NCI-H187 (cell line): ENCODE measurements at places on chromosomes 6 and 20.

DNA sequence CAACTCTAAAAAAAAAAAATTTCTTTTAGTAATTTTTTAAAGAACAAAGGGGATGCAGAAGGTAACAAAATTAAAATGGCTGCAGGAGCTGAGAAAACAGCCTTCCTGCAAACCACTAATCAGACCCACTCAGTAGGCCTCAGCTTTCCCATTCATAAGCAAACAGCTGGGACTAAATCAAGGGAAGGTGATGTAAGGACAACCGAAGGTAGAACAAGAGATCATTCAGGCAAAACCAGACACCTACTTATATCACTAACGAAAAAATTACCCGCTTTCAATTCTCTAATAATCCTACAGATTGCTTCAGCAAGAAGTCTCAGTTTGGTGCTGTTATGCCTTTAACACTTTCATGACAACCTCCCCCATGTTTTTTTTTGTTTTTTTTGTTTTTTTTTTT is 124.0 kb downstream of the ZMYND8 start:
- no peak for DNase-seq

DNA sequence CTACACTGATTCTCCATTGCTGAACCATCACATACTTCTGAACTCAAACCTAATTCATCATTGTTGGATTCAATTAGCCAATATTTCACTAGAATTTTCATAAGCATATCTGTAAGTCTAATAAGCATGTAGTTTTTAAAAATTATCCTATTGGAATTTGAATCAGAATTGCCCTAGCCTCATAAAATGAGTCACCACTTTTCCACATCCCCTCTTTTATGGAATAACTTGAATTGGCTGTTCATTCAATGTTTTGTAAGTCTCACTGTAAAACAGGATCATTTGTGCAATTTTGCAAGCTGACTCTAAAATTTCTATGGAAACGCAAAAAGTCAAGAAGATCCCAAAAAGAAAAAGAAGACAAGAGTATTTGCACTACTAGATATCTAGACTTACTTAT is 141.0 kb downstream of the HACE1 start:
- no peak for DNase-seq

GRCh38 chr6:147177286-147177685 is 26.9 kb upstream of the STXBP5 start:
- DNase-seq = no peak

DNA sequence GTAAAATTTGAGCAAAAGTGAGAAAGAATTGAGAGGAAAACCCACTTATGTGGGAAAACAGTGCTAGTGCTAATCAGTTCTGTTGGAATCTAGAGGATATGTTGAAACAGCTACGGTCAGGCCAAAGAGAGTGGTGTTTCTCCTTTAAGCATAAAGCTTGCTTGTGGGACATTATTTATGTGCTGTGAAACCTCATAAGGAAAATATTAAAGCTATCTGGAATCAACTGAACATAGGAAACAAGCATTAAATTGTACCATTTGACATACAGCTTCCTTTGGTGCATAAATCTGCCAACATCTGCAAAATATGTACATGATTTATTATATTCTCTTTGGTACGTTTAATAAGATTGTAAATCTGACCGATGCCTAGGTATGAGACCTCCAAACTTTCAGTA is 182.5 kb upstream of the PDE10A start:
- DNase-seq = no peak

DNA sequence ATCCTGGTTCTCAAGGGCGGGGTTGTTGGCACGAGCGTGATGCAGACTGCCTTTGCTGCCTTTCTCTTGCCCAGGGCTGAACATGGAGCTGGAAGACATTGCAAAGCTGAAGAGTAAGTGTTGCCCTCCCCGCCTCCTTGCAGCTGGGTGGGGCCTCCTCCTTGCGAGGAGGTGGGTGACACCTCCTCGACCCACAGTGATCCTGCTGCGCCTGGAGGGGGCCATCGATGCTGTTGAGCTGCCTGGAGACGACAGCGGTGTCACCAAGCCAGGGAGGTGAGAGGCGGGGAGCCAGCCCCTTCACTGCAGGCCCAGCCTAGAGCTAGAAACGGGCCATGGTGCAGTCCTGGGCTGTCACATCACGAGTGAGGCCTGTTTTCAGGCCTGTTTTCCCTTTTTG is 18.4 kb upstream of the TNFRSF6B start:
- DNase-seq = no peak

GRCh38 chr20:45318948-45319347 is 10.8 kb upstream of the MATN4 start:
- no peak for DNase-seq

- DNase-seq = no peak
Measured at GRCh38 chr20:44728801-44729443, 13.8 kb downstream of the CCN5 start.

GRCh38 chr6:110328259-110328658 is 29.9 kb downstream of the METTL24 start:
- DNase-seq = no peak

DNA sequence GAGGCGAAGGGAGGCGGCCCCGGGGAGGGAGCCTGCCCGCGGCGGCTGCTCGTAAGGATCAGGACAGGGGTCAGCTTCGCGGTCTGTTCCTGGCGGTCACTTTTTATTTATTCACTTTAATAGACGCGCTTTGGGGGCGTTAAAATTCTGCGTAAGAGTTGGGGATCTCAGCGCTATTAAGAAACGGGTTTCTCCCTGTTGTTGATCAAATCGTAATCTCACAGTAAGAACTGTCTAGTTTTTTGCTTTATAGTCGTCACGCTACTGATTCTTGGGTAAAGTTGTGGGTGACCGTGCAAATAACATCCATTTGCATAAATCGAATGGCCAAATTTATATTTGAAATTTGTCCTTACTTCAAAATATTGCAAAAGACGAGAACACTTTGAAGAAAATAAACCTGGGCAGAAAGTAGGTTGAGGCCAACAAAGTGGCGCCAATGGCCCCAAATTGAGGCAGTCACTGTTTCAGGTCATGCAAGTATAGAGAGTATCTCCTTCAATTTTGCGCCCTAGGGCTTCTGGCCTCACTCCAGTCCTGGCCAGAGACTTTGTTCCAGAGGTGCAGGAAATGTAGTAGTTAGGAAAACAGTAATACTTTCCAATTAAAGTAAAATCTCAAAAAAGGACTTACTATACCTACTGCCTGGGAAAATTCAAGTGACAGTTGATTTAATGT is 963 bp upstream of the RMND1 start:
- DNase-seq = no peak

DNA sequence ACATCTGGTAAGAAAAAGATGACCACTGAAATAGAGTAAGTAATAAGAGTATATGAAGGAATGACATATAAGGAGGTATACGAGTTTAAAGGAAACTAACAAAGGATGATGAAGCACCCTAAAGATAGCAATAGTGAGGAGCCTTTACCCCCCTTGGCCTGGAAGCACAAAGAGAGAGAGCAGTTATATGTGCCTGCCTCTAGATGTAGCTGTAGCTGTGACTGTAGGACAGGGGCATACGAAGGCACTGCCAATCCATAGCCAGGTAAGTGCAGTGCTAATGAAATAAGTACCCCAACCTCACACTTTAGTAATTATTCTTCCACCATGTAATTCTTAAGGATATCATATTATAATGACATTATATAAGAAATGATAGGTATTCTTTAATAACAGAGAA is 90.1 kb upstream of the FKBP1C start:
- DNase-seq = no peak

- DNase-seq = no peak
Measured at GRCh38 chr6:7917729-7918128, 7.1 kb upstream of the TXNDC5 start.

DNA sequence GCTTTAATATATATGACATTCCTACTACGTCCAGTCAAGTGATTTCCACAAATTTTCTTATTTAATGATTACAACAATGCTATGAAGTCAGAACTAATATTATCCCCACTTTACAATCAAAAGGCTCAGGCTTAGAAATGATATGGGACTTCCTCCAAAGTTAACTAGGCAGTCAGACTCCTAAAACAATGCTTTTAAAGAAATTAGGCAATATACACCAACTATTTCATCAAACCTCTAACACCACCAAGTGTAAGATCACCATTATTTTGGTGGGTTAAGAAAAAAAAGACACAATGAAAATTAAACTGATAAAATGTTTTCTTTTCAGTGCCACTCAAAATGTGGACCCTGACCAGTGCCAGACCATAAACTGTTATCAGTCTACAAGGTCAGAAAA is 256.1 kb upstream of the RUNX2 start:
- DNase-seq = no peak

GRCh38 chr6:12849809-12850198 is 133.2 kb downstream of the PHACTR1 start:
- no peak for DNase-seq

- no peak for DNase-seq
Measured at GRCh38 chr6:11900662-11901598, 111.2 kb upstream of the HIVEP1 start.

GRCh38 chr6:113067612-113068275 is 720.6 kb downstream of the RFPL4B start:
- DNase-seq = no peak

GRCh38 chr6:71886184-71887005 is at the start of gene RIMS1:
TSS of gene RIMS1 (plus strand) at chr6:71886550. CDS start at chr6:71887024, 474 bp downstream.
- peak; percentile 11 for DNase-seq

GRCh38 chr20:31515775-31516107 is 1.5 kb downstream of the HM13 start:
- DNase-seq = no peak

DNA sequence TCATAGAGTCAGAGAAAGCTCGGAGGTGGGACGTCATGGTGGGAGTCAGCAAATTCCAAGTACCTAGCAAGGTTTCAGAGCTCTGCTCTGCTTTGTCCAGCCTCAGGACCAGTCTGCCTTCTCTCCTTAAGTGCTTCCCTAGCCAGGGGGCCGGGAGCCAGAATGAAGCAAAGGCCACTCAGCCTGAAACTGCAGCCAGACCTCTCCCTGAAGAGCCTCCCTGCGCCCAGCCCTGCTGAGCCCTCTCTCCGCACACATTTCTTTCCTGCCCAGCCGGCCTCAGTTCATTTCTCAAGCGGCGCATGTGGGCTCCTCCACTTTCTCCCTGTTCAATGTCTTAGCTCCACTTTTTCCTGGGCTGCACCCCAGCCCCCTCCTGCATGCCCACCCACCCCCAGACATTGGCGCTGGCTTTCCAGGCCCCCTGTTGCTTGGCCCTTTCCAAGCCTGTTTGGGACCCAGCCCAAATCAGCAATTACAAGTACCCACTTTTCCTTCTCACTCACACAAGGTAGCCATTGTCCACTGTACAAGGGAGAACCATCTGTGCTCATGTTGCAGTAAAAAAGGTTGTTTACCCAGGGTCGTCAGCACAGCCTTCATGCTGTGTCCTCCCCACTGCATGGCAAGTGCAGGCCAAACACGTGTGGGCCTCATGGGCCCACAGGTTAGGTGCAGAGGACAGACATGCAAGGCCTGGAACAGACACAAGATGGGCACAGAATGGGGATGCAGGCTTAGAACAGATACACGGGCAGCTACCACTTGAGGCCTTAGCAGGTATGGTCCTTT is 147.1 kb downstream of the MRPL14 start:
- DNase-seq = no peak

DNA sequence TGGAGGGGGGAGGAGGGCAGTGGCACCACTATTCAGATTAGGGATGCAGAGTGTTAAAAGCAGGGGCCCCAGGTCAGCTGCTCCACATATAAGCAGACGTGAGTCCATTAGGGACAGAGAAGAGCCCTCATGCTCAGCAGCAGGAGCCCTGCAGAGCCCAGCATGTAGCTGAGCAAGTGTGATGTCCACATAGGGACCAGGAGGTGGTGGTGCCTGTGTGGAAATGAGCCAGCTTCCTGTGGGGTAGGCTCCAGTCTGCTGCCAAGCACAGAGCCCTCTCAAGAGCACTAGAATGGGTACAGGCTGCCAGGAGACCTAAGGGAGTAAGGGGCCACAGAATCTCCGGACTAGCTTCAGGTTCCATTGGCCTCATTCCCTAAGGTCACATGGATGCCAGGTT is 57.9 kb upstream of the MLN start:
- no peak for DNase-seq

GRCh38 chr6:136640132-136640915 is 90.1 kb upstream of the MAP7 start:
- DNase-seq = no peak

- DNase-seq = no peak
Measured at GRCh38 chr20:61487346-61487996, 235.4 kb downstream of the CDH4 start.

- no peak for DNase-seq
Measured at GRCh38 chr6:3193102-3193849, 34.2 kb downstream of the TUBB2B start.

DNA sequence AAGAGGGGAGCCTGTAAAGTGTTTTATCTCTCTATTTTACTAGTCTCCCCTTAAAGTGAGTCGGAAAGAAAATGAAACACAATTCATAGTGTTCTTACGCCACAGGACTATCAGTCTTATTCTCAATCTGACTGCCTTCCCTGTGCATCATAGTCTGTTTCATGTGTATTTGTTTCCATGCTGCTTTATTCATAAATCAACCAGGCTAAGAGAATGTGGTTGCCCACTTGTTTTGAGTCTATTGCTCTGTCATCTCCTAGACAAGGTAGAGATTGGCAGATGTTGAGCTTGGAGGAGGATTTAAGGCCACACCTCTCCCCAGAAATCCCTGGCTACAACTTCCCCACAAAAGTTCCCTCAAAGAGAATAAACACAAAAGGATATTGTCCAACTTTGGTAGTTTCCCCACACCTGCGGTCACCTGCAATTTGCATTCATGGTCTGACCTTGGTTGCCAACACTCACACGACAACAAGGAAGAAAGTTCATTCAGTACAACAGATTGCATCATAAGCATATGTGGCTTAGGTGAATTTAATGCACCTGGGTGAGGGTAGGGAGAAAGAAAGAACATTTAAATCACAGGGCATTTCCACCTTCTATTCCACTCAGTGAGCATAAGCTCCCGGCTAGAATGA is 167.1 kb upstream of the FBXL4 start:
- DNase-seq = no peak

- no peak for DNase-seq
Measured at GRCh38 chr6:111558690-111559187, 46.9 kb downstream of the TRAF3IP2 start.

DNA sequence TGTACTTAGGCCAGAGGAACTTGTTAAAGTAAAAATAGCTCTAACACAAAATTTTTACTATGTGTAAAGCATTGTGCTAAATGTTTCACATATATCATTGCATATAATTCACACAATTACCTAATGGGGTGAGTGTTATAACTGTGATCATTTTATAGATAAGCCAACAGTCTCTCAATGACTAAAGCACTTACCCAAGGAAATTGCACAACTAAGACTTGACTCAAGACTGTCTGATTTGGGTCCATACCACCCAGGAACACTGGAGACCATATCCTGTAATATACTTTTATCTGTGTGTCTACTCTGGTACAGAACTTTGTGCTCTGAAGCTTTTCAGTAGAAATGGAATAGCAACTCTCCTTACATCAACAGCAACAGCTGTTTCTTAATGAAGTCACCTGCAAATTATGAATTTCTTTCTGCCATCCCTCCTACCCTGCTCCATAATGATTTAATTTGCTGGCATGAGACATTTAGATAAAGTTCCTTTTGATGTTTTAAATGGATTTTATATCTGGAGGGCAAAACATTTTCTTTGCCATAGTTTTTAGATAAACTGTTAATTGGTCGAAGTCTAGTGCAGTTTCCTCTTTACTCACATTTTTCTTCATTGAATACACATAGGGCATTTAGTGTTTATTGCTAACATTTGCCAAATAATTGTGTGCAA is 47.5 kb downstream of the TSPYL4 start:
- no peak for DNase-seq
